ENCODE measurements at places on chromosomes 2 and 18.

DNA sequence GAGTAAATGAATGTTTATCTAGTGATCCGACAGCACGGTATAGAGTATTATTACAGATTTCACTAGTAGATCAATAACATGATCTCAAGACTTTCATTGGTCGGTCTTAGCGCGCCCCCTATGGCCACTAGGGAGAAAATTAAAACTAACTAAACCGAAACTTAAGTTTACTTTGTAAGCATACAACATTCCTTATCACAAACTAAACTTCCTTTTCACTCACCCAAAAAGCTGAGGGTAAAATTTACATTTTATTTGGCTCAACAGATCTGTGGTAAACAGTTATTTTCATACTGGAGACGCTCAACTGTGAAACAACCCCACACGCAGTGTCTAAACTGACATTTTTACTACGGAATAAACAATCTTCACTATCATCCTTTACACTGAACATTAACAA lies 215.6 kb upstream of the MAP2 start:
- no peak for DNase-seq

- DNase-seq: no peak
Measured at GRCh38 chr2:133130548-133131246, 437.6 kb downstream of the NCKAP5 start.

DNA sequence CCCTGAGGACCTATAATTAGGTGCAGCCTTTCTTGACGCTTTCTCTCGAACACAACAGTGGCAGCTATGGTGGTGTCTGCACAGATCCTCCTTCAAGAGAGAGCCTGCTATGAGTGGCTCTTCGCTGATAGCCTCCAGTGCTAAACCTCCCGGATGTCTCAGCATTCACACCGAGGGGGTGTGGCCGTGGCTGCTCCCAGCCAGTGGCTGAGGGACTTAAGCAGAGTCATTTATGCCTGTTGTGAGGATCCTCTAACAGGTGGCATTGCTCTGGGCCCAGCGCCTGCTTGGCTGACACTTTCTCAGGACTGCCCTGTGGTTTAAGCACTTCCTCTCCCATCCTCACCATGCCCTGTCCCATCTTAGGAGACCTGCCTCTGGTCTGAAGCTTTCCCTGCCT lies 592.0 kb upstream of the LRRTM1 start:
- DNase-seq: no peak

DNA sequence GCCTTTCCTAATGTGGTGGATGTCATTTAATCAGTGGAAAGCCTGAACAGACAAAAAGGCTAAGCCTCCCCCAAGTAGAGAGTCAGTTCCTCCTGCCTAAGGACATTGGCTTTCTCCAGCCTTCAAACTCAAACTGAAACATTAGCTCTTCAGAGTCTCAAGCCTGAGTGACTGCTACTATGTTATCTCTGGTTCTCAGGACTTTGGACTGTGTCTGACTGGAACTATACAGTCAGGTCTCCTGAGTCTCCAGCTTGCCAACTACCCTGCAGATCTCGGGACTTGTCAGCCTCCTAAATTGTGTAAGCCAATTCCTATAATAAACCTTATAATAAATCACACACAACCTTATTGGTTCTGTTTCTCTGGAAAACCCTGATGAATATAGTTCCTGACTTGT lies 12.6 kb downstream of the HYCC2 start:
- DNase-seq: no peak

GRCh38 chr18:25137197-25137472 lies 214.8 kb downstream of the ZNF521 start:
- no peak for DNase-seq

- no peak for DNase-seq
Measured at GRCh38 chr2:128596396-128597120, 277.9 kb upstream of the HS6ST1 start.

- DNase-seq: no peak
Measured at GRCh38 chr2:1601067-1601412, 143.3 kb downstream of the PXDN start.

All from AG10803 (cell line).